Skin of body (tissue), 3 donors: ENCODE measurements at places on chromosomes 16 and 17. TPM values are rescaled to one million over a fixed set of nuclear protein-coding genes. Genes with fewer than 3 reads are reported as not detected.

DNA sequence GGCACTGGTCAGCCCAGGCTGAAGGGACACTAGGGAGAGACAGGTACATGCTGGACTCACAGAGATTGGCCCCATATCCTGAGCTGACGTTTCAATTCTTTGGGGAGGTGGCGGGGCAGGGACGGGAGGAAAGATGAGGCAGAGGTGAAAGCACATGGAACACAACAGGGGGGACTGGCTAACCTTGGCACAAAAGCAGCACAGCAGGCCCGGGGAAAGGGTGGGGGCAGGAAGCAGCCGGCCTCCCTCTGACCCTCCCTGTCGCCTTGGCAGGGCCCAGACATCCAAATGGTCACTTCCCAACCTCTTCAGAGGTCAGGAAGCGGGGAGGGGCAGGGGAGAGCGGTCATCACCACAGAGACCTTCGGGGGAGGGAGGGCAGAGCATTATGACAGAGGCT, 6.6 kb downstream of the VAT1 start:
- no peak for DNase-seq

DNA sequence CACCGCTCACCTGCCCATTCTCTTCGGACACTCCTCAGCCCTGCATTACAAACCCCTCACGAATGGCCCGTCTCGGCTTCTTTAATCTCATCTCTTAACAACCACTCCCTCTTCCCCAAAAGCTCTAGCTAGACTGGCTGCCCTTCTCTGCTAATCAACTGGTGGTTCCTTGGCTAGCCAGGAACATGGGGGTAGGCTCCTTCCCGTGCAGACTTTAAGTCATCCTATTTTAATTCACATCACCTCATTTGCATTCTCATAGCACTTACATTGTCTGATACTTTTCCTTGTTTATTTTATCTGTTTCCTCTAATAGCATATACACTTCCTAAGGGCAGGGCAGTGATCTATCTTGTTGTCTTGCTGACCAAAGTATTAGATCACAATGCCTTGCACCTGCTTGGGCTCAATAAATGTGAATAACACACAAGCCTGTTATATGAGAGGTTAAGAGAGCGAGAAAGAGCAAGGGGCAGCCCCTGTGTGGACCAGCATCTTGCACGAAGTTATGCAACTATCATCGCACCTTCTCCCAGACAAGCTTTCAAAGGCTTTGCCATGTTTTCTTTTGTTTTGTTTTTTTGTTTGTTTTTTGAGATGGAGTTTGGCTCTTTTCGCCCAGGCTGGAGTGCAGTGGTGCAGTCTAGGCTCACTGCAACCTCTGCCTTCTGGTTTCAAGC, 9.8 kb downstream of the TP53 start:
- DNase-seq = no peak

DNA sequence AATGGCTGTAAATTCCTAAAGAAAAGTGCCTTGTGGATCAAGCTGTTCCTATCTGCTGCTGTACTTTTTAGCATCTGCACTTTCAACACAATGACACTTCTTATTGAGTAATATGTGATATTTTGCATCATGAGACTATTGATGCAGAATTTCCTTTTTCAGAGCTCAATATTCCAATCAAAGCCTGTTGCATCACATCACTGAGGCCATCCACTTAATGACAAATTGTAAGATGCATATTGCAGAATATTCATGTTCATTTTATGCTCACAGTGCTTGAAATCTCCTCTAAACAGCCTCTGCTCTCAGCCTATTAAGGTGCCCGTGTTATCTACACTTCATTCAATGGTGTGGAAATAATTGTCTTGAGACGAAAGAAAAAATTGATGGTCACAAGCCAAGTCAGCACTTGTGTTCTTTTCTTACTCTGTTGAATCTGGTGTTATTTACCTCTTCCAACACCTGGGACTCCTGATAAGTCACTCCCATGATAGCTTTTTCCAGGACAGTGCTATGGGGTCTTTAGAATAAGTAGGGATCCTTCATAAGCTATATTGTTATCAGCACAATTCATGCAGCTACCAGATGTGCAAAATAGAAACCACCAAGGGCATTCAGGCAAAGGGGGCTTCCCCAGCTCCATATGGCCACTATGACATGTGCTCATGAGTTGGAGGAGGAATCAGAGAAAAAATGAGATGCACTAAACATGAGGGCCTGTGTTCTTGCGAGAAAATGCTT, 9.3 kb upstream of the SKAP1 start:
- DNase-seq = no peak

- DNase-seq = no peak
Observed at GRCh38 chr17:7147772-7148171, 31.4 kb downstream of the ASGR1 start.

The SULT1A2 gene
- 0.39 TPM for total RNA-seq

- DNase-seq = no peak
Observed at GRCh38 chr17:5941258-5941657, 128.9 kb upstream of the WSCD1 start.

DNA sequence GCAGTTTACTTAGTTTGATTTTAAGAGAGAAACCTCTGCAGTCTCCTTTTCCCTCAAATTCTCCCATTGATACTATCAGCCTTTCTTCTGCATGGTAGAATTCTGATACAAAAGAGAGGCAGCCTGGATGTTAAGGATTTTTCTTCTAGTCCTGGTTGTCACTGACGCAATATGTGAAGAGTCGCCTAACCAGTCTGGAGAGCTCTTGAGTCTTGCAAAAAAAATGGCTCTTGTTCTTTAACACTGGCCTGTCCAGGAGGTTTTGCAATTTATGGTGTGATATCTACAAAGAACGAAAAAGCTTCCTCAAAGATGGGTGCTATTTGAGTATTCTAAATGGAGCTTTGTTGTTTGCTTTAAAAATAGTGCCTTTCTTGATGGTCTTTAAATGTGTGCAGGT, 28.9 kb downstream of the COX10 start:
- no peak for DNase-seq

DNA sequence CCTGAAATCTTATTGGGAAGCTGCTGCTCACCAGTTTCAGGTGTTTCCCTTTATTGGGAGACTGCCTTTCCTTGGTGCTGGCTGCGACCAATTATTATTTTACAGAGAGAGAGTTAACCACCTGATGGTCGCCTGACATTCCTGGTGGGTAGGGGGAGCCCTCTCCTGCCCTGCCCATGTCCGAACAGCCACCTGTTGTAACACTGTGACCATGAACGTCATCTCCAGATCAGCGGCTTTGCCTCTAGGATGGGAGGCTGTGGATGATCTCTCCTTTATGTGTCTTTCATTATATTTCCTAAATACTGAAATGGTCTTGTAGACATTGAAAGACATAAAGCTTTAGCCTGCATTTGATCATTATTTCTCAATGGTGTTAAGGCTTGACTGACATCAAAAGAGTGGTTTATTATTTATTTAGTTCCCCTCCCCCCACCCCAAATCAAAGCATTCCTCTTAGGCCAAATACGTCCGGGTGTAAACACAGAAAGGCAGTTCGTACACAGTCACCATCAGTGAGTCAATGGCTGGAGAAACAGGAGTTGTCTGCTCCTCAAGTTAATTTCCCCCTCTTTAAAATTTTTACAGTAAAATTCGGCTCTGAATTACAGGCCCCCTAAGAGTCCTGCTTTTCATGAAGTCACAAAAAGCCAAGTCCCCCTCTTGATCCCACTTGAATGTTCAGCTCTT, 57.8 kb upstream of the CACNG5 start:
- DNase-seq = no peak

DNA sequence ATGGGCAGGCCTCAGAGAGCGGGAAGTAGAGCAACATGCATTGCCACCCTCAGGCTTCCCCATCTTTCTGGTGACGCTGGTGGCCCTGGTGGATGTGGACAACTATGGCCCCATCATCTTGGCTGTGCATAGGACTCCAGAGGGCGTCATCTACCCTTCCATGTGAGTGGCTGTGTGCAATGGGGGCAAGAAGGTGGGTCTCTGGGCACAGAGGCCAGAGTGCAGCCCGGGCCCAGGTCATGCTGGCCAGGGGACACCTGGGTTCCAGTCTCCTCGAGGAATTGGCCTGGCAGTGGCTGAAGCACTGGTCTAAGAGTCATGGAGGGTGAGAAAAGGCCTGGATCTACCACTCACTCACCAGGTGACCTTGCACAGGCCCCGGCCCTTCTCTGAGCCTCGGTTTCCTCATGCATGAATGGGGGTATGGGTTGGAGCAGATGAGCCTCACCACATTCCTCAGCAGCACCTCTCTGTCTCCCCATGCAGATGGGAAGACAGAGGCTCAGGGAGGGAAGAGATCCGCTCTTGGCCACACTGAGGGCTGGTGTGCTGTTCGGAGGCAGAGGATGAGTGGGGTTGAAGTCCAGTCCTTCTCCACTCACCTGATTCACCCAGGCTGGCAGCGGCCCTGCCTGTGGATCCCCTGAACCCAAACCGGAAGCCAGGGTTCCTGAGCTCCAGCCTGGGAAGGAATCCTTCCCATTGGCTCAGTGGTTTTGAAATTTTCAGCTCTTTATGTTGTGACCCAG, 7.2 kb upstream of the ADGRG3 start:
- no peak for DNase-seq

DNA sequence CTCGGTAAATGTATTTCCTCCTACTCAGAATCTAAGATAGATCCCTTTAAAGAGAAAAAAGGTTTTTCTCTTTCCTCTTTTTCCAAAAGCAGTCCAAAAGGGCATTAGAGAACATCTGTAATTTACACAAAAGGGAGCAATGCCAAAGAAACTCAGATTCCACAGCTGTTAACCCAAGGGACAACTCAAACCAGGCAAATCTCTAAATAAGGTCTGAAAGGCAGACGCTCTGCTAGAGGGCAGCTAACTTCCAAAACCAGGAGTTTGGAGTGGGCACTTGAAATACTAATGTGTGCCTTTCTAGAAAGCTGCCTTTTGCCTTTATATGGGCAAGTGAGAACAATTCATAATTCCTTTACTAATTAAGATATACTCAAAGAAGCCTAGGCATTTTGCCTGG, 435.7 kb downstream of the ZFHX3 start:
- peak; percentile 39 for DNase-seq

DNA sequence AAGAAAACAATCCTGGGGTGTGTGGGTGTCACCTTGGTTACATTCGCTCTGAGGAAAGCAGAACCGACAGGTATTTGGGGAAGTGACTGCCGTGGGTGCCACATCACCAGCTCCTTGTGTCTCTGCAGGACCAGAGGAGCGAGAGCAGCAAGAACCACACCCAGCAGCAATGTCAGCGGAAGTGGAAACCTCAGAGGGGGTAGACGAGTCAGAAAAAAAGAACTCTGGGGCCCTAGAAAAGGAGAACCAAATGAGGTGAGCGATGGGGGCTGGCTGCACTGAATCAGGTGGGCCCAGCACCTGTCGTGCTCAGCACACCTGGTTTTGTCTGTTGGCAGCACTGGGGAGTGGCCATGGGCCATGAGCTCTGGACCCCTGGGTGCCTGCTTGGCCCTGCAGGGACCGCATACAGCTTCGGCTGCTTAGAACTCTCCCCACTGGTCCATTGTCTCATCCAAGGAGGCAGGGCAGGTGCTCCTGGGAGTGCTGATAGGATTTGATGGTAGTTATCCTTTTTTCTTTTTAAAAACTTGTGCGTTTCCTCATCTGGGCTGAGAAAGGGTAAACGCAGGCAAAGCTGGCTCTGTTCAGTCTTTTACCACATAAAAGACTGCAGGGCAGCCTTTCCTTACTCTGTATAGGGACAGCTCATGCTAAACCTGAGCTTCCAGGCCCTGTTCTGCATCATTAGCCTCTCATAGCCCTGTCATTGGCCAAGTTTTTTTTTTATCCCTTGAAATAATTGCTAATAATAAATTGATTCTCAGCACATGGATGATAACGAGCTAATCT, 29.4 kb downstream of the HMOX2 start:
- DNase-seq = no peak

The CTRB2 gene
- not detected for total RNA-seq

DNA sequence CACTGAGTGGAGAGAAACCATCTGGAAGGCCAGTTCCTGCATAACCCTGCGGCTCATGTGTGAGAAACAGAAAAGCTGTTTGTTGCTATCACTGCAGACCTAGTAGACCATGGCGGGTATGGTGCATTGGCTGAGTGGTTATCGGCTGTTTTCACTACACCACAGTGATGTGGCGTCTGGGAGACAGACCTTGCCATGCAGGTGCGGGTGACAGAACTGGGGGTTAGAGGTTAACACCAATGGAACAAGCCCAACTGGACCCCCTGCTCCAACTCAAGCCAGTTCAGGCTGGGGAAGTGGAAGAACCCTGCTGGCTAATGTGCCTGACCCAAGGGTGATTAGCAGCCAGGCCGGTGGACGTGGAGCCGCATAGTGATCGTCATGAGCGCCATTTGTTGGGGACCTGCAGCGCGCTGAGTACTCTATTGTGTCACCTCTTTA, 91.9 kb downstream of the IRF8 start:
- DNase-seq = no peak

The ZNF747 gene
- total RNA-seq = 5.8 TPM

GRCh38 chr16:11976850-11977375, 379 bp downstream of the SNX29 start:
- no peak for DNase-seq

The SLC6A2 gene
- 4.1 TPM for total RNA-seq

The CACNG5 gene
- not detected for total RNA-seq

The ACSM2A gene
- 0.10 TPM for total RNA-seq

GRCh38 chr17:7137171-7137943, 22.7 kb upstream of the ASGR2 start:
- no peak for DNase-seq

- DNase-seq = no peak
Observed at GRCh38 chr16:84989749-84990620, 21.4 kb downstream of the ZDHHC7 start.

DNA sequence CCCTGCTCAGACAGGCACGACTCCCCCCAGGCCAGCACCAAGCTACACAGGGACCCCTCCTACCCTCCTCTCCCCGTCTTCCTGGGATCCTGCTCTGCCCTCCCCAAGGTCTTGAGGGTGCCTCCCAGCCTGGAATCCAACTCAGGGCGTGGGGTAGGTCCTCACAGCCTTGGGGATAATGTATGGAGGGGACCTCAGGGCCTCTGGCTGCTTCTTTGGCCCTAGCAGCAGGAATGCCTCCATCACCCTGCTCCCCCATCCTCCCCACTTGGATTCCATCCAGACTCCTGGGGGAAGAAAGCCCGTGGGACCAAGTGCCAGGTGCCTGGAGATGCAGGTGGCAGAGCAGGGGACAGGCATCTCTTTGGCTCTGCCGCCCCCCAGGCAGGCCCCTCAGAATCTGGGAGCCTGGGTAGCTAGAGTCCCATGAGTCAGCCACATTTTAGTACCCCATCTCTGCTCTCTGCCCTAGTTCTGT, 10.7 kb upstream of the STAC2 start:
- DNase-seq = no peak

- DNase-seq = no peak
Observed at GRCh38 chr16:1723450-1724147, 17.6 kb downstream of the MAPK8IP3 start.

- DNase-seq = no peak
Observed at GRCh38 chr17:6555331-6556120, 829 bp downstream of the PITPNM3 start.

DNA sequence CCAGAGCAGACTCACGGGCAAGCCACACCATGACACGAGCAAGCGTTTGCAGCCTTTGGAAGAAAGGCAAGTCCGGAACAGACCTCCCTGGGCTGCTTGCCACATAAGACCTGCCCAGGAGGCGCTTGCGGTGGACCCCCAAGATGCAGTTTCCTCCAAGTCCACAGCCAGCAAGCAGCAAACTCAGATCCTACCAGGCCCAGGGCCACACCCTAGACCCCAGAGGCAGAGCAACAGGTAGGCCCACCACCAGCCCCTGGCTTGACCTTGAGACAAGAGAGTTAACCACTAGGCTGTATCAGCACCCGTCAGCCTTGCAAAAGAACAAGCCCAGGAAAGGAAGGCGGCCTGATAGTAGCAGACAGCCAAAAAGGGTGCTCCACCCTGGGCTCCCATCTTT, 2.3 kb downstream of the FAAP100 start:
- no peak for DNase-seq
